Fibroblast of upper back skin (primary cell): ENCODE measurements at places on chromosomes 5 and 9.

- DNase-seq: peak; percentile 95
Observed at GRCh38 chr5:76372323-76373054, 30.6 kb upstream of the IQGAP2 start.

- no peak for DNase-seq
Observed at GRCh38 chr5:116035123-116035522, 2.9 kb downstream of the ARL14EPL start.

GRCh38 chr9:78685471-78685870 is 388.5 kb downstream of the PSAT1 start:
- no peak for DNase-seq

DNA sequence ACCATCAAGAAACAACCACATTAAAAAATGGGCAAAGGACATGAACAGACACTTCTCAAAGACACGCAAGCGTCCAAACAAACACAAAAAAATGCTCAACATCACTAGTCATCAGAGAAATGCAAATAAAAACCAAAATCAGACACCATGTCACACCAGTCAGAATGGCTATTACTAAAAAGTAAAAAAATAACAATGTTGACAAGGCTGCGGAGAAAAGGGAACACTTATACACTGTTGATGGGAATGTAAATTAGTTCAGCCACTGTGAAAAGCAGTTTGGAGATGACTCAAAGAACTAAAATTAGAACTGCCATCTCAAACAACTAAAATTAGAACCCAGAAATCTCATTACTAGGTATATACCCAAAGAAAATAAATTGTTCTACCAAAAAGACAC is 80.4 kb downstream of the CAAP1 start:
- no peak for DNase-seq

DNA sequence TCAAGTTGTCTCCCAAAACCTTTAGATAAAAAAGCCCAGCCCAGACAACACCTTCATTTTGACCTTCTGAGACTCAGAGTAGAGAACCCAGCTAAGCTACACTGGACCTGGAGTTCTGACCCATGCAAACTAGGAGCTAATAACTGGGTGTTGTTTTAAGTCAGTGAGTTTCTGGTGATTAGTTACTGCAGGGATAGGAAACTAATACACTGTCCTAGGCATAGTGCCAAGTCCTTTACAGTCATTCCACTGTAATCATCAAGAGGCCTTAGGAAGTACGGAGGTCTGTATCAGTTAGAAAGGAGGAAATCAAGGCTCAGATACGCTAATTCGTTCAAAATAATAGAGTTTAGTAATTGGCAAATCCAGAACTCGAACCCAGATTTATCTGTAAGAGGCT is 197.9 kb downstream of the KCTD16 start:
- peak; percentile 11 for DNase-seq

GRCh38 chr5:147639321-147639720 is 129.5 kb upstream of the DPYSL3 start:
- DNase-seq: no peak

DNA sequence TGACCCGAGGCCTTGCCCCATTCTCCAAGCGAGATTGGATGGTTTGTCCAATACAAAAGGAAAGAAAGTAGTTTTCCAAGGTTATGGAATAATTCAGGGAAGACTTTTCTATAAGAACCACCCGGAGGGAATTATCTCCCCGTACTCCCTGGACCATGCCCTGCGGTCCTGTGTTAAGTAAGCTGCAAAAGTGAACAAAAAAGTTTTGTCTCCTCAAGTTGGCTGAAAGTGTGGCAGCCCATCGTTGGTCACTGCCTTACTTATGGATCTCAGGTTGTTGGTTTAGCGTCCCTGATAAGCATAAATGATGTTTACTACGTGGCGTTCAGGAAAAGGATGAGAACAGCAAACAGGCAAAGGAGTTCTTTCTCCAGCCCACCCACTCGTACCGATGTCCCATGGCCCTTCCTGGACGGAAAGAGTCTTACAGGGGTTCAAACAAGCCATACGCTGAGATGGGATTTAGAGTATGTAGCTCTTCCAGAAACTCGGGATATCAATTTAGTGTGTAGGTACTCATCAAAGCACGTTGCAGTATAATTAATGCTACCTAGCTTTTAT is 413 bp upstream of the AUH start:
- no peak for DNase-seq

DNA sequence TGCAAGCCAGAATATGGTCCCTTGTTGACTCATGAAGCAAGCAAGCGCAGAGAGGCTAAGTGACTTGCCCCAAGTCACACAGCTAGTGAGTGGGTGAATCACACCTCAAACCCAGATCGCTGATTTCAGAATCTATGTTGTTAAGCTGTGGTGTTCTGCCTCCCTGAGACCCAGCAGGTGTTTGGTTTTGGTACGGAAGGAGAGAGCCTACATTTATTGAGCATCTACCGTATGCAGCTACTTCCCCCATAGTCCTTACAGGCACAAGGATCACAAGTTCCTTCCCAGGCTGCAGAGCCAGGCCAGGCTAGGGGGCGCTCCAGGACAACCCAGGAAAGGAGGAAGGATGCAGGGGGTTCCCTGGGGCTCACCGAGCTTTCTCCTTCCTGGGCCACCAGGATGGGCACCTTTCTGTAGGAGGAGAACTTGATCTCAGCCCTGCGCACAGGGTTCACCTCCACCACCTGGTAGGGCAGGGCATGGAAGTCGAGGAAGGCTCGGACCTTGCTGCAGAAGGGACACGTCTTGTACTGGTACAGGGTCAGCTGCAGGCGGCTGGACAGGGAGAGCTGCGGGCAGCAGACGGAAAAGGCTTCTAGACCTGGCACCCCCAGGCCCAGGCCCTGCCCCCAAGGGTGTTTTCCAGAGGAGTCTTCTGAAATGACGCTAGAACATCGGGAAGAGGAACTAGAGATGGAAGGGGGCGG is 2.5 kb downstream of the PTGES2 start:
- peak; percentile 51 for DNase-seq

DNA sequence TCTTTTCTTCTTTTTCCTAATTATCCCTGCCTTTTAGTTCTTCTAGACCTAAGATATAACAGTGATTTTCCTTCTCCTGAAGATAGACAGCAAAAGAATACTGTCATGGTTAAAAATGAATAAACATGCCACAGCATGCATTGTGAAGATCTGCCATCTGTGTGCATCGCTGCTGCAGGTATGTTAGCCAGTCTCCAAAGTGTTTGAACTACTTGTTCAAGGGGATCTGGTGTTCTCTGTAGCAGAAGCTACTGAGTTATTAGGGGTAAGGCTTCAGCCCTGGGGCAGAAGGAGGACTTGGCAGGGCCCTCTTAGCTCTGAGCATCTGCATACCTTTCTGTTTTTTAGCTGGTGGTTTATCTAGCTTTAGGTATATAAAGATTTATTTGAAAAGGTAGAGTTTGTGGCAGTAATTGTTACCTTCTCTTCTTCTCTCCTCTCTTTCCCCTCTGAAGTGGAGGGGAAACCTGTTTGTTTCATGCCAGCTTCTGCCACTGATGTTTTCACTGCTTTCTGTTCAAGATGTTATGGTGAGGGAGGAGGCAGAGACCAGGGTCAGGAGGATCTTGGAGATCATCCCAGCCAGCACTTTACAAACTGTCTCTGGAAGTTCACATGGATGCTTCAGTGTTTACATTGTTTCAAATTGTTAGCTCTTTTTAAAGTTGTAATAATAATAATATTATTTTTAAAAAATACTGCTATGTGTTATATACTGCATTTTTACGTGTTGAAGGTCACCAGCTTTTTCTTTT is 25.2 kb downstream of the GALNT10 start:
- no peak for DNase-seq

DNA sequence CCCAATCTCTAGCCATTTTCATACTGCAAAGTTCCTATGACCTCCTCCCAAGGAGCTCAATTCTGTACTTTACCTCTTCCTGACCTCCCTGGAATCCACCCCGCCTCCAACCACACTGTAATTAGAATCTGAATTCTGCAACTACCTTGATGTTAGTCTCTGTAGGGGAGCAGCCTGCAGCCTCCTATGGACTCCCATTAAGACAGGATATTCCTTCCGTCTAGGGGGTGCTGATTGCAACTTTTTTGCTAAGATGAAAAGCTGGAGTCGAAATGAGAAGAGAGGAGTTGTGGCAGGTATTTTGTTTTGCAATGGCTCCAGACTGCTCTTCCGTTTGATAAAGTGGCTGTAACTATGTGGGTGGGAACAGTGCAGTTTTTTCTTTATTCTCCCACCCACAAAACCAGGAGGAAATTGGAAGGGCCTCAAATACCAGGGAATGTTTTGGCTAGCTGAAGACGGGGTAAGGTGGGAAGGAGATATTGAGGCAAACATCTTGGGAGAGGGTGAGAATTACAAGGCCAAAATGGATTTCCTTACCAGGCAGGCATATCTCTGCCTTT is 23.8 kb downstream of the ANXA2R start:
- no peak for DNase-seq
